ENCODE measurements at places on chromosomes 11 and 22.

- no peak for DNase-seq
These were observed 181.4 kb downstream of the DBX1 start for GRCh38 chr11:19978668-19979518.

DNA sequence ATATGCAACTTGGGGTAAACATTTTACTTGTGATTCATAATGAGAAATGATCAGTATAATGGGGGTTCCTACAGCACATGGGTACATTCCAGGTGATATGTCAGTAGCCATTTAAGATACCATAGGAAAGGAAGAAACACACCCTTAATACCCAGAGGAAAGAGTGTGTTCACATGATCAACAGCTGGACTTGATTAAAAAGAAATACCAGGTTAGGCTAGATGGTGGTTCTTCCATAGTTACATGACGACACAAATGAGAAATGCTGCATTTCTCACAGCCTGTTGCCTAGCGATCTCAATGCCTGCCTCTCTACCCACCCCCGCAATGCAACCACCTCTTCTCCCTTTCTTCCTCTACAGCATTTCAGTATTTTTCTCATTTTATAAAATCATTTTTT is 96.8 kb downstream of the TTC28 start:
- no peak for DNase-seq

- no peak for DNase-seq
These were observed 94.8 kb upstream of the AMOTL1 start for GRCh38 chr11:94673386-94673785.

DNA sequence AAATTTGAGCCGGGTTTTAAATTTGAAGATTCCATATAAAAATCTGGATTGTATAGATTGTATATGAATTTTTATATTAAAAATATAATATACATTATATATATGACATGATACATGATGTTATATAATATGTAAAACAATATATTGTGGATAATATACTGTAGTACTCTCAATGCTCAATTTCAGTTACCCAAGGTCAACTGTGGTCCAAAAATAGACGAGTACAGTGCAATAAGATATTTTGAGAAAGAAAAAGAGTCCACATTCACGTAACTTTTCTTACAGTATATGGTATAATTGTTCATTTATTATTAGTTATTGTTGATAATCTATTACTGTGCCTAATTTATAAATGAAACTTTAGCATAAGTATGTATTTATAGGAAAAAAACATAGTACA is 94.2 kb upstream of the YWHAH start:
- DNase-seq, result no peak

All from GF-D8 (cell line).